ENCODE measurements at places on chromosomes 1 and 21.

GRCh38 chr1:176559878-176560277 lies 96.9 kb downstream of the PAPPA2 start:
- DNase-seq = peak; percentile 54

DNA sequence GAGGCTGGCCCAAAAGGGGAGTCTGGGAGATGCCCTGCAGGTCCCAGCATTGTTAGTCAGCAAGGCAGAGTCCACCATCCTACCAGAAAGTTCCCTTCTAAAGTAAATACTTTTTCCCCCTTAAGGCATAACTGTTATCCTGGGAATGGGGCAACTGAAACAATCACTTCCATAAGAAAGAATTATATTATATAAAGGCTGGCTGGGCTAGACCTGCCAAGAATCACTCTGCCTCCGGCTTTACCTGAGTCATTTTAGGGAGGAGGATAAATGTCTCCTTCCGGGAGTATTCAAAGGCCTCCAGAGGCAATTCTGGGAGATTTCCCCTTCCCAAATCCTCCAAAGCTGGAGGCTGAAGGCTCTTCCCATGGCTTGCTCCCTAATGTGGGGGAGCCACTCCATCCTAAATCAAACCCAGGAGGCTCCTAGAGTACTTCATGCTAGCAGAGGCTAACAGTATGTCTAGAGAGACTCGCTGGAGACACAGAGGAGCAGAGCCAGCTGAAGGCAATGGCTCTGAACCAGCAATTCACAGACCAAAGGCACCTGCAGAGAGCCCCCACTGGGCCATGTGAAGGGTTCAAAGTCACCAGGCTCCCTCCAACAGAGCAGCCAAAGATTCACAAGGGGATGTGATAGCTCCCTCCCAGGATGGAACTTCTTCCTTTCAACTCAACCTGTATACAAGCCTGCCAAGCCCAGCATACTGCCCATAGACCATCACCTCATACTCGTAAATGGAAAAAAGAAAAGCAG lies 116.0 kb downstream of the ASTN1 start:
- DNase-seq = no peak

- no peak for DNase-seq
Measured at GRCh38 chr21:37489553-37489952, 123.0 kb downstream of the DYRK1A start.

- no peak for DNase-seq
Measured at GRCh38 chr1:199815947-199816346, 211.6 kb upstream of the NR5A2 start.

- DNase-seq = peak; percentile 18
Measured at GRCh38 chr1:191174298-191174697, 696.6 kb upstream of the BRINP3 start.

DNA sequence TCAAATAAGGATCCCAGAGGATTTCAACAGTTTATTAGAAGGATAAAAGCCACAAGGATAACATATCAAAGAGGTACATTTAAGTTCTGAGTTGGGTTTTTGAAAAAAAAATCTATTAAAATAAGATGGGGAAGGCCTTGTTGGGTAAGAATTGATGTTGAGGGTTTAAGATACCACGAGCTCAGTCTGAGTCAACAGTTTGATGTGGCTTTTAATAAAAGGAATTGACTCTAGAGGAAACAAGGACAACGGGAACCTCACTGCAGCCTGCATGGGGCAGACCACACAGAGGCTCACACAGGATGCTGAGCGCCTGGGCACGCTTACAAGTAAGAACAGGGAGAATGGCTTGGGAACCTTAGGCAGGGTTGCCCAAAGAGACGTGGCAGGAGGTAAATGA lies 107.5 kb downstream of the TIAM1 start:
- peak; percentile 27 for DNase-seq

DNA sequence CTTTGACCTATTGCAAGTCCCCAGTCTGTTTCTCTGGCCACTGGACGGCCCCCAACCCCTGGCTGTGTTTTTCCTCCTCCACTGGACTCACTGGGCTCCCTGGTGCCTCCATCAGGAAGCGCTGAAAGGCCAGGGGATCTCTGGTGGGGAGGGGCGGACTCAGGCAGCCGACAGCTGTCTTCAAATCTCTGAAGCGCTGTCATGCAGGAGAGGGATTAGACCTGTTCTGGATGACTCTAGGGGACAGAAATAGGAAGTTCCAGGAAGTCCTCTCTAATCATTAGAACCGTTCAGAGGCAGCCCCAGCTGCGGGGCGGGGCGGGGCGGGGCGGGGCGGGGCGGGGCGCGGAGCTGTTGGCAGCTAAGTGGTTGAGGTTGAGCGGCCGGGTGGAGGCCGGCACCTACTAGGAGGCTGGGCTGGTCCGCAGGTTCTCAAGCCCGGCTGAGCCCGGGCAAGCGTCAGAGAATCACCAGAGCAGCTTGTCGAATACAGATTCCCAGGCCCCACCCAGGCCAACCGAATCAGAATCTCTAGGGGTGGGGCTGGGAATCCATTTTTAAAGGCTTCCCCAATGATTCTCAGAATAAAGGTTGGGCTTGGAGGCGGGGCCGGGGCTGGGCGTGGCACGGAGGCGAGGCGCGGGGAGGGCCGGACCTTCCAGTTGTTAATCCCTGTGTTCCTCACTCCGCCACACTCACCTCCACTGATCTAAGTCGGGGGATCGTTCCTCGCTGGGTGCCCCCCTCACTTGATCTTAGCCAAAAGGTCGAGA lies 11.4 kb upstream of the PHLDA3 start:
- DNase-seq = peak; percentile 76

- DNase-seq = no peak
Measured at GRCh38 chr1:1677718-1678580, 14.6 kb downstream of the SLC35E2B start.

GRCh38 chr1:19960591-19960990 lies 18.8 kb downstream of the PLA2G2A start:
- DNase-seq = no peak

DNA sequence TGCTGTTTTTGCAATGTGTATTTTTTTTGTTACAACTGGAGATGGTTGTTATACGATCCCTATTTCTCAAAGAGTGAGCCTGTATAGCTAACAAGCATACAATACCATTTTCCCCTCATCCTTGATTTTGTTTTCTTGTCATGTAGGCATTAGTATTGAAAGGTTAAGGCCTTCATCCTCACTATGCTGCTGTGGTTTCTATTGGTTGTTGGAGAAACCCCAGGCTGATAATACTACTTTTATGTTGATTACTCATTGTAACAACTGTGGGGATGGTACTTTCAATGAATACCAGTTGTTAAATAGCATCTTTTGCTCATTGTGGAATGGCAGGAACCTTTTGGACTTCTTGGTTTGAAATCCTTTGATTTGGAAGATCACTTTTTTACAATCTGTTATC lies 39.0 kb upstream of the MACF1 start:
- DNase-seq = no peak

GRCh38 chr1:111139324-111139955 lies 453 bp downstream of the DRAM2 start:
- DNase-seq = peak; percentile 44
